ENCODE measurements at places on chromosomes 1 and 21.
A peak's percentile ranks its signal among the peaks of the same experiment; 100 is the strongest.

DNA sequence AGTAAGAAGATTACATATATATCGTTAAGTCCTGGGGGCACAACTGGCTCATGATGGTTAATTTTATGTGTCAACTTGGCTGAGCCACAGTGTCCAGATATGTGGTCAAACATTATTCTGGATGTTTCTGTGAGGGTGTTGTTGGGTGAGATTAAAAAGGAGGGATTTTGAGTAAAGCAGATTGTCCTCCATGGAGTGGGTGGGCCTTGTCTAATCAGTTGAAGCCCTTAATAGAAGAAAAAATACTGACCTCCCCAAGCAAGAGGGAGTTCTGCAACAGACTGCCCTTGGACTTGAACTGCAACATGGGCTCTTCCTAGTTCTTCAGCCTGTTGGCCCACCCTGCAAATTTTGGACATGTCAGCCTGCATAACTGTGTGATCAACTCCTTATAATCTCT, 311.6 kb downstream of the RPS6KC1 start:
- DNase-seq: no peak

DNA sequence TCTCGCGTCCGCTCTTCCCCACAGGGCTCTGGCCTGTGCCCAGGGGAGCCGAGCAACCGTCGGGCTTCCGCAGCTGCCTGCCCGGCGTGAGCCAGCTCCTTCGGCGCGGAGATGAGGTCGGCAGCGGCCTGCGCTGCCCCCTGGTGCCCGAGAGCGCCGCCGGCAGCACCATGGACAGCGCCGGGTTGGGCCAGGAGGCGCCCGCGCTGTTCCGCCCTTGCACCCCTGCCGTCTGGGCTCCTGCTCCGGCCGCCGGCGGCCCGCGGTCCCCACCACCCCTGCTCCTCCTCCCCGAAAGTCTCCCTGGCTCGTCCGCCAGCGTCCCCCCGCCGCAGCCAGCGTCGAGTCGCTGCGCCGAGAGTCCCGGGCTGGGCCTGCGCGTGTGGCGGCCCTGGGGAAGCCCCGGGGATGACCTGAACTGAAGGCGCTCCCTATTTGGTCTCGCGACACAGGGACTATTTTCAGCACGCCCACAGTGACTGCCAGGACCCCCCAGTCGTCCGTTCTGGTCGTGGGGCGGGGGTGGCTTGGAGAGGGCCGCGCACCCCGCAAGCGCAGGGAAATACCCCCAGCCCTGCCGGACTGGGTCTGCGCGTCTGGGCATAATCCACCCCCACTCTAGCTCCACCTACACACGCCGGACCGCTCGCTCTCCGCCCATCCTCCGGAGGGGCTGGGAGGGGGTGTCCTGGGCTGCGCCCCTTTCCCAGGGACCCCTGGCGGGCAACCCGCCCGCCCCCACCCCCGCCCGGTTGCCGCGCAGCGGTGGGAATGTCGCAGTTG, 1.3 kb downstream of the HES3 start:
- peak; percentile 78 for DNase-seq

GRCh38 chr1:208207388-208208131, 36.6 kb downstream of the PLXNA2 start:
- peak; percentile 53 for DNase-seq

DNA sequence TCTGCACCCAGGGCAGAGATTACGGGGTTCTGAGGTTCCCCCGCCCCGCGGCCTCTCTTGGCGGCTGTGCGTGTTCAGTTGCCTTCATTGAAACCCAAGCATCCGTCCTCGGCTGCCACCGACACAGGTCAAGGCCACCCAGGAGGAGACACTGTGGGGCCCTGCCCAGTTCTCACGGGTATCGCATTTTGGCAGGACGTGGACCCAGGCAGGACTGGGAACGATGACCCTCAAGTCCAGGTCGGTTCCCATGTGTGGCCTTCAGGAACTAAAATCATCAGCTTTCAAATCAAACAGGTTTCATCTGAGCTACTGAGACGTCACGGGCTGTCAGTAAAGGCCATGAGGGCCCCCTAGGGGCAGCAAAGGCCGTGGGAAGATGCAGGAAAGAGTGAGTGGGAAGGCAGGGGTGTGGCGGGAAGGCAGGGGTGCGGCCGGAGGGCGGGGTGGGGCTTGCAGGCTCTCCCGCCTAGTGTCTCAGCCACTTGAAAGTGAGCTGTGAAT, 7.0 kb upstream of the C1orf174 start:
- DNase-seq: no peak
